Sigmoid colon (tissue), 7 donors: ENCODE measurements at places on chromosomes 1 and 21. TPM values are rescaled to one million over a fixed set of nuclear protein-coding genes. Genes with fewer than 3 reads are reported as not detected.

DNA sequence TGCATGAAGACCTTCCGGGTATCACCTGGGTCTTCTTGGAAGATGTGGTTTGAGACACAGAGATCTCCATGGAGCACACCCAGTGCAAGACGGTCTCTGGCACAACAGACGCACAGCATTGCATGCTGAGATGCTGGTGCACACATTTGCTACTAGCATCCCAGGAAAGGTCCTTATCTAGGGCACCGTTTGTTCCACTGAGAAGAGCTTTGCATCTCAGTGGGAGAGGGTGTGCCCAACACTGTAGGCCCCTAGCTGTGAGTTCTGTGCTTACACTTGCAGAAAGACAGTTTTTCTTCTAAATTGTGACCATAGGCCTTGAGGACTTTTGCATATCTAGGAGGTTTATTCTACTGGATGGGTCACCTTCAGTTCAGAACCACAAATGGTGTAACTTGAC is 554.1 kb downstream of the MATN1 start:
- no peak overlapping the region for H3K4me3 ChIP-seq
- no peak overlapping the region for H3K27ac ChIP-seq
- no peaks in the 10 kb centered on the region for H3K27me3 ChIP-seq
- H3K36me3 ChIP-seq = no peaks in the 10 kb centered on the region
- DNase-seq = no peak

DNA sequence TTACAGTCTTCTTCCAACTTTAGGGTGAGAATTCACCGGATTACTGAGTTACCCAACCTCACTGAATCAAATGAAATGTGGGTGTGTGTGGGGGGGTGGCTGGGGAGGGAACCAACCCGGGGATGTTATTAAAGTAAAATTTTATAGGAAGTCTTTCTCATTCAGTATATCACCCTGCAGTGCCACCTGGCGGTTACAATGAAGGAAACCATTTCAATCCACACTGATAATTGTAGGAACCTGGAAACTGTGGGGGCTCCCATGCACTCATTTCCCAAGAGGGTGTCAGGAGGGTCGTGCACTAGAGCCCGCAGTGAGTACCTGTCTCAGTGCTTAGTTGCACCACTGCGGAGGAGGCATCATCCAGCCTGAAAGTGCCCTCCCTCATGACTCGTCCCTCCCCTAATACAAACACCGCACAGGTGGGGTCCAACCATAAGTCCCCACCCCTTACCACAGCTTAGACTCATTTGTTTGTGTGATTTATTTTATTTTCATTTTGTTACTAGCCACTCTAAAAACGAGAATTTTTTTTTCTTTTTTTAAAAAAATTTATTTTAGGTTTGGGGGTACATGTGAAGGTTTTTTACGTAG is 29.1 kb upstream of the IGSF5 start:
- H3K27ac ChIP-seq = no peak overlapping the region
- peak; percentile 68 for DNase-seq
- no peaks in the 10 kb centered on the region for H3K36me3 ChIP-seq
- no peak overlapping the region for H3K4me3 ChIP-seq

DNA sequence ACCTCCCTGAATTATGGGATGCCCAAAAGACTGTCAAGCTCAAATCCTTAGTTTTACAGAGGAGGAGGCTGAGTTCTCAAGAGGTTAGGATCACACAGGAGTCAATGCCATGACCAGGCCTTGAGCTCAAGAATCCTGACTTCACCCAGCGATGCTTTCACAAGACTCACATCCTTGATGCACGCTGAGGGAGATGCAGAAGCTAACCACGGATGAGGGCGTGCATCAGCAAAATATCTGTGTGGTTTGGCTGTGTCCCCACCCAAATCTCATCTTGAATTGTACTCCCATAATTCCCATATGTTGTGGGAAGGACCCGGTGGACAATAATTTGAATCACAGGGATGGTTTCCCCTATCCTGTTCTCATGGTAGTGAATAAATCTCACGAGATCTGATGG is 133.2 kb downstream of the KCNJ6 start:
- H3K27ac ChIP-seq = no peak overlapping the region
- no peak for DNase-seq
- H3K27me3 ChIP-seq = no peaks in the 10 kb centered on the region
- H3K4me3 ChIP-seq = no peak overlapping the region

GRCh38 chr1:160189649-160190625 is at the start of gene CASQ1:
CASQ1 (plus strand) TSS chr1:160190575; CDS start chr1:160190752, 177 bp downstream.
- no peaks in the 10 kb centered on the region for H3K27me3 ChIP-seq
- peaks cover 26% of the 10 kb centered on the region for H3K4me1 ChIP-seq
- no peaks in the 10 kb centered on the region for H3K36me3 ChIP-seq
- DNase-seq = peak; percentile 79
- no peak within 1 kb of the TSS for H3K4me3 ChIP-seq

DNA sequence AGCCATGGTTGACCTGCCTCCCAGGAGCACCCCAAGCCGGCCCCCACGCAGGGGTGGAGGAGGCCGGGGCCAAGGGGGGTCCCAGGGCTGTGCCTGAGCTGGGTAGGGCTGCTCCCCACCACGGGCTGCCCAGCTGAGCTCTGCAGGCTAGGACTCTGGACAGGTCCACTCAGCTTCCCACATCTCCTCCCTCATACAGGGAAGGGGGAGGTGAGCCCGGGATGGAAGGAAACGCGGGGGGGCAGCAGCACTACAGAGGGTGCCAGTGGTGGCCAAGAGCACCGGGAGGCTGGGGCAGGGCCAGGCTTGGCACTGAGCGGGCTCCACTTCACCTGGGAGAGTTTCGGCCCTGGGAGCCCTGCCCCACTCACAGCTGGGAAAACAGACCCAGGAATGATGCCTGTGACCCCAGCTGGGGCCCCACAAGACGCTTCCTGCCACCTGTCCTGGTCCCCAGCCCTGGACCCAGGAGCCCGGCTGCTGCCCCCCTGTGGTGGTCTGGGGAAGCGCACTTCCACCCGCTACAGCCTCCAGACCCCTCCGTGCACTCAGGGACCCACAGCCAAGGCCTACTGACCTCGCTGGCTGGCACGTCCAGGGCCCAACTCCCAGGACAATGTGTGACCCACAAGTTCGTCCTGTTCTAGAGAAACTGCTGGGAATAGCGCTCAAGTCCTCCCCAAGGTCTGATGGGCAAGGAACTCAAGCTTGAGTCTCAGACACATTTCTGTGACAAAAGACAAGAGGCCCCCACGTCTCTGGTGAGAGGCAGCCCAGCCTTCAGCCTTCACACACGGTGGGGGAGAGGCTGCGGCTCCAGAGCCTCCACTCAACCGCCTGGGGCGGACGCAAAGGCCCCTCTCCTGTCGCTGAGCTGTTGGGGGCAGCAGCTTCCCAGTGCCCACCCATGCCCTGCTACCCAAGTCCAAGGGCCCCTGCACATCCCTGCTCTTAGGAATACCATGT is 3.0 kb downstream of the AURKAIP1 start:
- no peak overlapping the region for H3K4me3 ChIP-seq
- peak; percentile 86 for DNase-seq
- peaks cover 38% of the 10 kb centered on the region for H3K4me1 ChIP-seq
- no peaks in the 10 kb centered on the region for H3K27me3 ChIP-seq
- H3K36me3 ChIP-seq = peaks cover 15% of the 10 kb centered on the region
- H3K27ac ChIP-seq = peak overlapping the region; percentile 17

DNA sequence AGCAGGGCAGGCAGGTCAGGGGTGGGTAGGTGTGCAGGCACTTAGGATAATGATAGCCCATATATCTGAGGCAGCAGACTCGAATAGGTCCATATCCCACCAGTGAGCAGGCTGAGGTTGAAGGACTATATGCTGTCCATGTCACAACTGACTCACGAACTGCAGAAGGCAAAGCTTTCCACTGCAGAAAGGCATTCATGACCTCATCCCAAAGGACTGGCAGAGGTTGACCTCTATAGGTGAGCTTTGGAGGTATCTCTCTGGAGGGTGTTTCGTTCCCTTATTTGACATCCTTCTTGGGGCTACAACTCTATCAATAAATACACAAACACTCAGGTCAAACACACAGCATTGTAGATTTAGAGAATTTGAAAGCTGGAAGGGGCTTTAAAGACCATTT is 42.8 kb upstream of the MARK1 start:
- no peaks in the 10 kb centered on the region for H3K4me1 ChIP-seq
- H3K4me3 ChIP-seq = no peak overlapping the region

DNA sequence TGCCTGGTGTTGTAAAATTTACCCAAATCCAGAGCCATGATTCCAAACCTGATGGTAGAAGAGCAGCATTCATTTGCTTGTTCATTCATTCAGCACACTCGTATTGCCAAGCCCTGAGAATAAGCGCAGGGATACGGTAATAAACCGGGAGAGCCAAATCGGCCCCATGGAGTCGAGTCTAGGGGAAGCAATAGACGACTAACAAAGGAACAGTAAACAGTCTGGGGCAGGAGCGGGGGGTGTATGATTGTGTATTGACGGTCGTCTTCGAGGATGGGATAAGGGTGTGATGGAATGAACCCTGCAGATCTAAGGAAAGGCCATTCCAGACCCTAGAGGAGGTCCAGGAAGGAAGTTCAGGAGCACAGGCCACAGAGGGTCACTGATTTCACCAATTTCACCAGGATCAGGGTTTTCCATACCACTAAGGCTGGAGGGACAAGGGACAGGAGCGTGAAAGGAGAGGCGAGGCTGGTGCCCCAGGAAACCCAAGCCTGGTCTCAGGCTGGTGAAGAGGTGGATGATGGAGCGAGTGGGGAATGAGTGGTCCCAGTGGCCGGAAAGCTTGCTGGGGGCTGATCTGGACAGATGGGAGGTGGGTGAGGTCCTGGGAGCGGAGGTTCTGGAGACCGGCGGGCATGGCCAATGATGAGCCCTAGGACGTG is 61.1 kb upstream of the PDE9A start:
- no peak overlapping the region for H3K4me3 ChIP-seq
- H3K27ac ChIP-seq = no peak overlapping the region
- peaks cover 8% of the 10 kb centered on the region for H3K4me1 ChIP-seq
- DNase-seq = no peak
- no peaks in the 10 kb centered on the region for H3K36me3 ChIP-seq

- no peak overlapping the region for H3K27ac ChIP-seq
- H3K4me1 ChIP-seq = no peaks in the 10 kb centered on the region
- no peak for DNase-seq
- no peak overlapping the region for H3K4me3 ChIP-seq
- H3K27me3 ChIP-seq = no peaks in the 10 kb centered on the region
These were observed 34.9 kb upstream of the F13B start for GRCh38 chr1:197101978-197102377.

- no peaks in the 10 kb centered on the region for H3K36me3 ChIP-seq
- no peaks in the 10 kb centered on the region for H3K4me1 ChIP-seq
- no peak for DNase-seq
- no peak overlapping the region for H3K27ac ChIP-seq
- no peaks in the 10 kb centered on the region for H3K27me3 ChIP-seq
These were observed 1386.0 kb upstream of the ADGRL4 start for GRCh38 chr1:80392529-80392928.

- H3K4me1 ChIP-seq = peaks cover 10% of the 10 kb centered on the region
- DNase-seq = no peak
- no peaks in the 10 kb centered on the region for H3K27me3 ChIP-seq
- peaks cover 31% of the 10 kb centered on the region for H3K36me3 ChIP-seq
- H3K4me3 ChIP-seq = no peak overlapping the region
- H3K27ac ChIP-seq = peak overlapping the region; percentile 47
These were observed 5.9 kb downstream of the RFX5 start for GRCh38 chr1:151340870-151341754.

DNA sequence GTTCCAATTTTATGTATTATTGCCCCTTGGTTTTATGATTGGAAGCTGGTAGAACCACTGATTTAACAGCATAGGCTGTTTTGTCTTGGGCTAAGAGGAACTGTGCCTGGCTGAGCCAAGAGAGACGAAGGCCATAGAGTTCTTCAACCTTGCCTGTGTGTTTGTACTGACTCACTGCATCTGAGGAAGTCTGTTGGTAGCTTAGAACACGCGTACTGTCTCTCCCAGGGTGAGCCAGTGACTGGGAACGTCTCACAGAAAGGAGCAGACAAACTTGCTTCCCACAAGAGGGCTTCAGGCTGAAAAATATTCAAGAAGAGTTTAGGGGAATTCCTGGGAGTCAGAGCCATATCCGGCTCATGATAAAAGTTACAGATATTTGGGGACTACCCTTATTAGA is 14.9 kb downstream of the TMEM51 start:
- no peaks in the 10 kb centered on the region for H3K36me3 ChIP-seq
- no peaks in the 10 kb centered on the region for H3K27me3 ChIP-seq
- no peak overlapping the region for H3K27ac ChIP-seq
- DNase-seq = no peak
- peaks cover 40% of the 10 kb centered on the region for H3K4me1 ChIP-seq

DNA sequence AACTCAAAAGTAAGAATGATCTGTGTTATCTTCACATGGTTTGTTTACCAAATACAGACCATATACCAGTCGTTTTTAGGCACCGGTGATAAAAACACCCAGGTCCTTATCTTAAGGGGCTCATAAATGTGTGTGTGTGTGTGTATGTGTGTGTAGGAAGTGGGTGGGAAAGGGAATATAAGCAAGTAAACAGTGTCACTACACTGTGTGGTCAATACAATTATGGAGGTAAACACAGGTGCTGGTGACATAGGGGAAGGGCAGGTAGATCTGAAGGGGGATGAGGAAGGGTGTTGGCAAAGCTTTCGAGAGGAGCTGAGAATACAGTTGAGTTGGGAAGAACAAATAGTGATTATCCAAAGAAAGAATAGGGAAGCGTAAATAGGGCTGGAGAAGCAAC is 19.1 kb upstream of the MRPS6 start:
- H3K36me3 ChIP-seq = no peaks in the 10 kb centered on the region
- H3K4me1 ChIP-seq = no peaks in the 10 kb centered on the region
- no peak overlapping the region for H3K4me3 ChIP-seq
- H3K27ac ChIP-seq = no peak overlapping the region

DNA sequence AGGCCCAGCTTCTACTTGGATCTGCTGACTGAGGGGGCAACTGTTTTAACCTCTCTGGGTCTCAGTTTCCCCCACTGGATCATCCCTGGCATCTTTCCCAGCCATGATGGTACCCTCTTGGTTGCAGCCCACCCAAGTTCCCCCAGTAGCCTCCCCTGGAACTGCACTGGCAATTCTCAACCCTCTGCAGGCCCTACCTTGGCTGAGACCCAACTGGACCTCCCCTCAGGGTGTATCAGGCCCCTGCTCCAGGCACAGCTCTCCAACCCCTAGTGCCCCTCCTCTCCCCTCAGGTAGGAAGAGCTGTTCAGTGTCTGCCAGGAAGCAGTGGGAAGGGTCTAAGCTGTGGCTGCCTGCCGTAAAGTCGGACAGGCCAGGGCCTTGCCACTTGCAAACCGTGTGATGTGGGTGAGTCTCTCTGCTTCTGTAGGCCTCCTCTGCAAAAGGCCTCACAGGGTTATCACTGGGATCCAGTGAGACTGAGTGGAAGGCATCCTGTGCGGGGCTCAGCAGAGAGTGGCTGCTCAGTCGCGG is 32.1 kb downstream of the RHBG start:
- no peaks in the 10 kb centered on the region for H3K36me3 ChIP-seq
- H3K4me3 ChIP-seq = no peak overlapping the region
- DNase-seq = no peak
- H3K27ac ChIP-seq = no peak overlapping the region
- no peaks in the 10 kb centered on the region for H3K4me1 ChIP-seq

The TEX50 gene
- total RNA-seq = not detected

The GABRD gene
- total RNA-seq = not detected

The JAM2 gene
- total RNA-seq = 13.3 TPM

The MEX3A gene
- 0.36 TPM for total RNA-seq

The ATP8B2 gene
- 53.1 TPM for total RNA-seq

The TEKT2 gene
- total RNA-seq = 0.33 TPM

The SGIP1 gene
- total RNA-seq = 5.3 TPM

The NSL1 gene
- 50.4 TPM for total RNA-seq

The HAO2 gene
- not detected for total RNA-seq

The LCE2A gene
- total RNA-seq = not detected

The OR2T35 gene
- not detected for total RNA-seq

The TRAPPC3 gene
- total RNA-seq = 177 TPM
